ENCODE measurements at places on chromosomes 13 and 19. TPM values are rescaled to one million over a fixed set of nuclear protein-coding genes. Genes with fewer than 3 reads are reported as not detected.

DNA sequence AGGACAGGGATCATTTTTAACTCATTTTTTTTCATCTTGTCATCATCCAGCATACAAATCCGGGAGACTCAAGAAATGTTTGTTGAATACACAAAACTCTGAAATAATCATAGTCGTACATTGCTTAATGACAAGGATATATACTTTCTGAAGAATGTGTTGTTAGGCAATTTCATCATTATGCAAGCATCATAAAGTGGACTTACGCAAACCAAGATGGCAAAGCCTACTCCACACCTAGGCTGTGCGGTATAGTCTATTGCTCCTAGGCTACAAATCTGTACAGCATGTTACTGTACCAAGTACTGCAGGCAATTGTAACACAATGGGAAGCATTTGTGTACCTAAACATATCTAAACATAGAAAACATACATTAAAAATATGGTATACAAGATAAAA is 264.1 kb downstream of the TSHZ3 start:
- DNase-seq, result no peak

GRCh38 chr13:32272021-32272683 is 43.0 kb downstream of the ZAR1L start:
- DNase-seq, result no peak

DNA sequence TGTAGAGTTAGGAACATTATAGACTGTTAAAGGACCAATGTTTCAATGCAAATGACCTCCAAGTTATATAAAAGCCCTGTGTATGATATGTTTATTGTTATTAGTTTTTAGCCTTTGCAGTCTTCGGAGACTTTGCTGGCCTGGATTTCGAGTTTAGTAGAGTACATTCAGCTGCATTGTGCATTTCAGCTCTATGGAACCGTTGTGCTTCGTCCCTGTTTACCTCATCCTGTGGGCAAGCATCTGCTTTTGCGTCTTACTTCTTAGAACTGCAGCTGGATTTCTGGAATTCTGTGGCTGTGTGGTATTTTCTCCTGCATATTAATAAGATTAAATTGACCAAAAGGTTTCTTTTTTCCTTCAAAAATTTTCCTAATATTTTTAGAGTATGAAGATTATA is 138.6 kb downstream of the KCNRG start:
- DNase-seq, result no peak

Gene ZNF599
- 2.4 TPM for total RNA-seq

Measured in right atrium auricular region (tissue), 2 donors.